A549 (cell line): ENCODE measurements at places on chromosomes 3 and 15.

GRCh38 chr15:50018491-50018890 is 100.5 kb downstream of the ATP8B4 start:
- no peak for DNase-seq

- DNase-seq, result no peak
These were observed 58.2 kb downstream of the ZNF148 start for GRCh38 chr3:125316949-125317348.

DNA sequence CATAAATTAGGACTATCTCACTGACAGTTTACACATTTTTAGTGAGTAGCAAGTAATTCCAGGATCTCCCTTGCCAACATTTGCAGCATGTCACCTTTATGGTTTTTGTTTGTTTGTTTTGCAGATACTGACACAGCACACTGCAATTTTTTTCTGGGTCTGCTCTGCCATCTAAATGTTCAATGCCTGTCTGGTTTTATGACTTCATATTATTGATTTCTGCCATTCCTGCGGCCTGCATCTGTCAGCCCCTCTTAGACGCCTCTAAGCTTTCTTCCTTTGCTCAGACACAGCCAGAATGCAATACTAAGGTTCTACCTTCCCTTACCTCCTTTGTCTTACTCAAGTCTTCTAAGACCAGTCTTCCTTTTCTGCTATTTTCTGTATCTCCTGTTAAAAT is 321.2 kb upstream of the AZI2 start:
- DNase-seq, result no peak

- DNase-seq, result no peak
These were observed 23.7 kb upstream of the RPN1 start for GRCh38 chr3:128674161-128674784.

- DNase-seq, result no peak
These were observed 67.6 kb downstream of the EFCAB12 start for GRCh38 chr3:129360705-129361460.

DNA sequence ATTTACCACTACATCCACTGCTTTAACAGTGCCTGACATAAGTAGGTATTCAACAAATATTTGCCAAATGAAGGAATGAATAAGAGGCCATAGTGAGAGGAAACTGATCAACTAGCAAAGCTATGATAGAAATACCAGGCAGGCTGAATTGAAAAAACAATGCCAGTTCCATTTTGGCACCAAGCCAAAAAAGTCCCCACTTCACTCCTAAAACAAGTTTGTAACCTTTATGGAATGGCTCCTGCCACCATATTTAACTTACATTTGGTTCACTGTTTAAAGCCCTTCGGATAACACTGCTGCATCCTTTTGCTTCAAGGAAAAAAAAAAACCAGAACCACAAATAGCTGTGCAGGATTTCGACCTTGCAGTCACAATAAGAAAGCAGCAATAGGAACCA is 166.1 kb downstream of the FRMD5 start:
- DNase-seq, result no peak

GRCh38 chr3:8621872-8622271 is 22.7 kb downstream of the SSUH2 start:
- DNase-seq, result no peak

DNA sequence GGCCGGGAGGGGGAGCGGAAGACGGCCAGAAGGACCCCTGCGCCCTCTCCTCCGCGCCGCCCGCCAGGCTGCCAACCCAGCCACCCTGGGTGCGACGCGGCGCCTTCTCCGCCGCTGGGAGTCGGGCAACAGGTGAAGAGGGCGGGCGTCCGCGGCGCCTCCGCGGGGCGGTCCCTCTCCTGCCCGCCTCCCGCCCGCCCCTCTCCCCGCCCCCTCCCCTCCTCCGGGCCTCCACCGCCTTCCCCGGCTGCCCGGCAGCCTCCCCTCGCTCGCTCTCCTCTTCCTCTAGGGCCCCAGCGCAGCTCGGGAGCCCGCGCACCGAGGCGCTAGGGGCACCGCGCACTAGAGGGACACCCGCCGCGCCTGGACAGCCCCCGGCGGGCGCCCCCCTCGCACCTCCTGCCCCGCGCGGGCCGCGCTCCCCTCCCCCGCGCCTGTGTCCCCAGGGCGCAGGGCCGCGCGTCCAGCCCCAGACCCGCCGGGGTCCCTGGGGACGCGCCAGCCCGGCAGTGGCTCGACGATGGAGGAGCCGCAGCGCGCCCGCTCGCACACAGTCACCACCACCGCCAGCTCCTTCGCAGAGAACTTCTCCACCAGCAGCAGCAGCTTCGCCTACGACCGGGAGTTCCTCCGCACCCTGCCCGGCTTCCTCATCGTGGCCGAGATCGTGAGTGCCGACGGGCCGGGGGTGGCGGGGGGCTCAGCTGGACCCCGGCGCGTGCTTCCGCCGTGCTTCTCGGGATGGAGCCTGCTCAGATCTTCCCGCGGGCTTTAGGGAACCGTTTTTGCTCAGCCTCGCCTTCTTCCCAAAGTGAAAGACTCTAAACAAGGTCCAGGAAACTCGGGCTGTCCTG is at the start of gene CMTM8:
TSS of gene CMTM8 (plus strand) at position 228 of the 854 bp plus-strand sequence. CDS start at position 521, 293 bp downstream.
- DNase-seq, result peak; percentile 69

GRCh38 chr3:122235147-122235546 is 51.7 kb downstream of the CASR start:
- no peak for DNase-seq

DNA sequence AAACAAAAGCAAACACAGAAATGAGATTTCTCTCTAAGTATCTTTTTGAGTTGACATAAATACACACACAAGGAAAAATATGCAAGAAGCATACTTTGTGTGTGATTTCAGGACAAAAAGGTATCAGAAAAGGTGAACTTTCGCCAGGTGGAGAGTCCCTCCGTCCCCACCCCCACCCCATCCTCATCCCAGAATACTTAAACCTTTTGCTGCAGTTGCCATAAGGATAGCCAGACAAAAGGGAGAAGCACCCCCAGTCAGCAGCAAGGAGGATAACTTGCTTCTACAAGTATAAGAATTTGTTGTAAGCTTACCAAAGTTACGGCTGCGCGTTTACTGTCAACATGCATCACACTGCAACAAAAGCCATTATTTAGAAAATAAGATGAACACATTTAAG is 10.3 kb downstream of the FOXP1 start:
- no peak for DNase-seq

DNA sequence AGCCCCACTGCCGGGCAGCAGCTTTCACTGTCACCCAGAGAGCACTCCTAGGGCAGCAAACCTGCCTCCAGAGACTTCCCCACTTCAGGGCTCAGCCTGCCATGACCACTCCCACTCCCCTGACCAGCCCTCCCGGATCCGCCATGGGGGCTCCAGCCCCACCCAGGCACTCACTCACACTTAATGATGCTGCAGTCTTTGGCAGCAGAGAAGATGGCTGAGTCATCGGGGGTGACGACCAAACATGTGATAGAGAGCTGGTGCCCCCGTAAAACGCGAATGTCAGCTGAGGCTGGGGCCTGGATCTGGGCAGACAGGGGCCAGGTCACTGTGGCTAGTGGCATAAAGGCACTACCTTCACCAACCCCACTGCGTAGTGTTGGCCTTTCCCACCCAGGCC is 4.7 kb downstream of the RRP9 start:
- DNase-seq, result no peak

- no peak for DNase-seq
These were observed 598.5 kb downstream of the ZNF385D start for GRCh38 chr3:21152555-21152954.

- DNase-seq, result no peak
These were observed 30.5 kb downstream of the LRRK1 start for GRCh38 chr15:100949691-100950090.

DNA sequence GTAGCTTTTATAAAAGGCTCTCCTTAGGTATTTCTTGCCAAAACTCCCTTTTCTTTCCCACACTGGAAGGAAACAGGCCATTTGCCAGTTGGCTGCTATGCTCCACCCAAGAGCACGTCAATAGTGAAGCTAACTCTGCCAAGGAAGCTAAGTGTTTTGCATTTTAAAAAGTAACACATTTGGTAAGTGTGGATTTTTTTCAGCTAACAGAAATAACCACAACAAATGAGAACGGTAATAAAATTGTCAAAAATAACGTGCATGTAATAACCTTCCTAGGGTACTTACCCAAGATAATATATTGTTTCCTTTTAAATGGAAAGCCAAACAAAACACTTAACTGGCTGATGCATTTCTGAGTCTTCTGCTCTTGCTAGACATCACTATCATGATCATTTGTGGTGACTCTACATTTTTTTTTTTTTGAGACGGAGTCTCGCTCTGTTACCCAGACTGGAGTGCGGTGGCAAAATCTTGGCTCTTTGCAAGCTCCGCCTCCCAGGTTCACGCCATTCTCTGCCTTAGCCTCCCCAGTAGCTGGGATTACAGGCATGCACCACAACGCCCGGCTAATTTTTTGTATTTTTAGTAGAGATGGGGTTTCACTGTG is 4.6 kb downstream of the DPP8 start:
- no peak for DNase-seq

DNA sequence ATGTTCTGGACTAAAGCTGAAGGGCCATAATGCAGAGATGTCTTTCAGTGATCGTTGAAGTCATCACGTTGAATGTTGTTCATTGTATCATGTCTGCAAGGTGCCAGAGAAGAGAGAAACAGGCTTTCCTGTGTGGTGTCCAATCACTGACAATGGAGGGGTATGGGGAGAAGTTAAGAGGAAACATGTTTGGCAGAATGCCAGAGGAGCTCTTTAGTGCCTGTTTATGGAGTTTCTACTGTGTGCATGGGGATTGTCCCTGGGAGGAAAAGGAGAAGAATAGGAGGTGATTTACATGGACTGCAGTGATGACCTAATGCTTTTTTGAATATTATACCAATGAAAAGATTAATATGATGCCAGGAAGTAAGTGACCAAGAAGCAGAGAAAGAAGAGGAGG is 11.7 kb downstream of the SCAANT1 start:
- no peak for DNase-seq

DNA sequence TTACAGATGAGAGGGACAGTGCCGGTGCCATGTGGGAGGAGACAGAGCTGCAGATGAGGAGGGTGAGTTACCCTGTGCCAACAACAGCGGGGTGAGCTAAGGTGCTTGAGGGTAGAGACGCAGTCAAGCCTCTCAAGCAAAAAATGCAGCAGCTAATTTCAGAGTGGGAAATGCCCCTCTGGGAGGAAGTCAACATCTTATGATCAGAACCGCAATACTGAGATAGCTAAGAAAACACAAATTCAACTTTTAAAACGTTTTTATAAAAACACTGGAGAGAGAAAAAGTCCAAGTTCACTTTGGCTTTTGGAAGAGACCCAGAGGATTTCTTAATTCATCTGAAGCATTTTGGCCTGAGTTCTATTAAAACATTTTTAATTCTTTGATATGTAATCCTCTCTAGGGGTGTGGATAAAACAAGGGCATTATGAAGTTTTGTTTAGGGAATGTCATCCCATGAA is 319.2 kb downstream of the SLC9A9 start:
- no peak for DNase-seq

- no peak for DNase-seq
These were observed 27.6 kb downstream of the ZNF589 start for GRCh38 chr3:48268381-48268935.

DNA sequence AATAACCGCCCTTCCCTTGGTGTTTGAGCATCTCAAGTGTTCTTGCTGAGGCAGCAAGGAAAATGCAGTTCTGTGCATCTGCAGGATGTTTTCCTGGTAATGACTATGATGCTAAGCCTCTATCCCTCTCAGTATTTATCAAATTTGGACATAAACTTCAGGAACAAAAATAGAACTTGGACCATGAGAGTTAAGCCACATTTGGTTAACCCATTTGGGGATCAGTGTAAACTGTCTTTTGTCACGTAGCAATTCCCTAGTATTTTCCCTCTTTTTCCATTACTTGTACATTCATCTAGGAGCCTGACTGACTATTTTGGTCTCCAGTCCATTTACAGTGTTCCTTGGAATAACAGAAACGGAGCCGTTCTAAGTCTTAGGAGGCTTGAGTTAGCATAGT is 250.8 kb downstream of the RBMS3 start:
- no peak for DNase-seq

DNA sequence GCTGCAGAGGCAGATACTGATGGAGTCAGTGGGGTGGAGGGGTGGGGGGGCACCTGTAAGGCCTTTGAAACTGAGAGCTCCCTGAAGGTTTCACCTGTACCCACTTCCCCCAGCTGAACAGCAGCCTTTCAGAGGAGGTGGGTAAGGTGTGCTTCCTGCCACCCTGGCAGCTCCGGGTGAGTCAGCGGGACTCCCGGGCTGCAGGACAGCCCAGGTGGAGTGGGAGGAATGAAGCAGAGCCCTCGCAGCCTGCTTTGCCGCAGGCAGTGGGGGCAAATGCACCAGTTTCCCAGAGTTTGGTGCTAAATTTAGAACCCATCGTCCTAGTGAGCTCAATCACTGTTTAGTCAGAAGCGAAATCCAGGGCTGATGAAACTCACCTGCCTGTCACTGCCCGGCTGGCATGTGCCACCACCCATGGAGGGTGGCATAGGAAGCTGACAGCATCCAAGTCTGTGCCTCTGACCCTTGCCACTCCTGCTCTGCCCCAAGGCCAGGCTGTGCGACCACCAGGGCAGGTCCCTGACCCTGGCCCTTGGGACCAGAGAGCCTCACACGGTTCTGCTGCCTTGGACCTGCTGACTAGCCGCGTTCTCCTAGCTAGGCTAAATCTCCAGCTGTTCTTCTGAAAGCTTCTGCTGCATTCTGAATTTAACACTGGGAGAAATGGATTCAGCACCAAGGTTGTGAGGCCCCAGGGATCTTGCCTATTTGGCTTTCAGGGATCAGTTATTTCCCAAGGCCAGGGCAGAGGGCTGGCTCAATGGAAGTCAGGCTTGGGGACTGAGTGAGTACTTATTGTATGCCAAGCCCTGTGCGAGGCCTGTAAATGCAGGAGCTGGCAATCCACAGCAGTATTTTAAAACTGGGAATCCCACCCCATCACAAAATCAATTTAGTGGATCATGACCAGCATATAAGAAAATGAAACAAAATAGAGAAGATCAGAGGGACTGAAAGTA is 67.3 kb upstream of the RASGRF1 start:
- DNase-seq, result no peak

GRCh38 chr15:80199366-80199765 is 46.6 kb downstream of the FAH start:
- DNase-seq, result no peak

DNA sequence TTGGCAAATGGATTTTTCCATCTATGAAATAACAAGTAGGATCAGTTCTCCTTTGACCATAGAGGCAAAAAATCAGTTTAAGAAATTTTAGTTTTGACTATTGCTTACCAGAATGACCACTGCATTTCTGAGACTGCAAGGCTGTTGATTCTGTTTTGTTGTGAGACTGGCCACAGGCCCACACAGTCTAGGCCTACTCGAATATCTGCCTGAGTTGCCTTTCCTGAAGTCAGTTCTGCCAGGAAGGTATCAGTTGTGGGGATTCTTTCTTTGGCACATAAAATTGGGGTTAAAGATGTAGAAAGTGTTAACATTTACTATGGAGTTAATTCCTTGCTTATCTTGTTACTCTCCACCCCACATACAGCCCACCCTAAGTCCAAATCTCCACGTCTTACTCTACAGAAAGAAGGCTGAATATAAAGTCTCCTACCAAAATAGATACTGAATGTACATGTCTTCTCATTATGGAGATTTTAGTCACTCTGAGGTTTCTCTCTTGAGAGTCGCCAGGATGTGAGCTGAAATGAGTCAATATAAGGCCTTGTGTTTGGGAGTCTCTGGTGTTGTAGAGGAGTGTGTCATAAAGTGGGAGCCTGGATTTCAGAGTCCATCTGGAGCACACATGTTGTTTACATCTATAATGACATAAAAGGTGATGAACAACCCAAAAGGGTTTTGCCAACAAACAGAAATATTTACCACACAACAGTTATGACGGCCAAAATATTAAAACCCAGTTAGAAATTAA is 45.0 kb upstream of the WWTR1 start:
- no peak for DNase-seq

GRCh38 chr3:24601066-24601939 is 106.7 kb upstream of the THRB start:
- no peak for DNase-seq

GRCh38 chr3:18246336-18247060 is 178.6 kb downstream of the SATB1 start:
- DNase-seq, result no peak
